Stomach (tissue), 19 donors: ENCODE measurements at places on chromosomes 16 and 17.
A peak's percentile ranks its signal among the peaks of the same experiment; 100 is the strongest.

DNA sequence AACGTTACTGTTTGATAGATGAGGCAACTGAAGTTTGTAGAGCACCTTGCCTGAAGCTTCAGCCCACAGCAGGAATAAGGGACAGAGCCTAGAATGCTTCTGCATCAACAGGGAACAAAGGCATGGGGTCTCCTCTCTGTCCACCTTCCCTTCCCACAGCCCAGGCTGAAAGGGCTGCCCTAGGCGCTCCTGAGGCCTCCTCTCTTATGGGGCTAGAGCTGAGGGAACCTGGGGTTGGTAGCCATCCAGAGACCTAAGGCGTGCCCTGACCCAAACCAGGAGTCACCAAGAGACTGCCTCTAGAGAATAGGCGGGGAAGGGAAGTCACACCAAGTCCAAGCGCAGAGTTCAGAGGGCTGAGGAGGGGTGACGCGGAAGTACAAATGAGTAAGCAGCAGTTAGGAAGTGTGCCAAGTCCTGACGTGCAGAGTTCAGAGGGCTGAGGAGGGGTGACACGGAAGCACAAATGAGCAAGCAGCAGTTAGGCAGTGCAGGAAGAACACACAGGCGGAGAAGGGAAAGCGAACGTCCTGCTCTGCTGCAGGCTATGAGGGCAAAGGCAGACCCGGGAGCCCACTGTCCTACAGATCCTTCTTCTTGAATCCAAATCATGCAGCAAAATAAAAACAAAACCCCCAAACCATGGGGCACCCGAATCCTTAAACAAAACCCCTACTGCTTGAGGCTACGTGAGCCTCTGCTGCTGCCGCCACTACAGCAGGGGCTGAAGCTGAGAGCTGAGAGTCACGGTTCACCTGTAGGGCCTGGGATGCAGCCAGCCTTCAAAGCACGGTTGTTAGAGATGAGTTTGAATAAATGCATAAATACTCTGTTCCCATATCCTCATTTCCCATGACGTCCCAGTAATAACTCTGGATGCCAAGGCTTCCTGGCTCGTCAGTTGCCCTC, 2.7 kb upstream of the SPG7 start:
- peak; percentile 97 for DNase-seq

- peak; percentile 58 for DNase-seq
These were observed 32.5 kb downstream of the WIPF2 start for GRCh38 chr17:40251576-40251975.

GRCh38 chr16:67919622-67920221, 11.9 kb downstream of the CTRL start:
- no peak for DNase-seq

DNA sequence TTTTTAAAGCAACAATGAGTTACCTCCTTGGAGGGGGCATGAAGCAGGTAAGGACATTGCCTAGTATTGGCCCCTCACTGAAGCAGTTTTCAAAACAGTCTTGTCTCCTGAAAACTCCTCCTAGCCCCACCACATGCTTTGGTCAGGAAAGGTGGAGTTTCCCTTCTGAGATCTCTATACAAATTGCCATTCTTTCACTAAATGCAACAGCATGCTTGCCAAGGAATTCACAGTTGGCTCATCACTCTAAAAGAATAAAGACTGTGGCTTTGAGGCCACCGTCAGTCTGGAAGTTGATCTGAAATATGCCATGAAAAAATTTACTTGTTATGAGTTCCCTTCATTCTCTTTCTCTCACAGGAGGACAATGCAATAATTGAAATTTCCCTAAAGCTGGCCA, 4.2 kb downstream of the TTC19 start:
- DNase-seq: no peak

GRCh38 chr17:55334881-55335540, 70.3 kb downstream of the HLF start:
- DNase-seq: no peak

- no peak for DNase-seq
These were observed 68.0 kb upstream of the CBX4 start for GRCh38 chr17:79907217-79907715.

- peak; percentile 81 for DNase-seq
These were observed 24.4 kb downstream of the SRL start for GRCh38 chr16:4217204-4218131.
